ENCODE measurements at places on chromosomes 7 and 10.

- DNase-seq = no peak
Measured at GRCh38 chr7:11188529-11189310, 215.0 kb downstream of the PHF14 start.

DNA sequence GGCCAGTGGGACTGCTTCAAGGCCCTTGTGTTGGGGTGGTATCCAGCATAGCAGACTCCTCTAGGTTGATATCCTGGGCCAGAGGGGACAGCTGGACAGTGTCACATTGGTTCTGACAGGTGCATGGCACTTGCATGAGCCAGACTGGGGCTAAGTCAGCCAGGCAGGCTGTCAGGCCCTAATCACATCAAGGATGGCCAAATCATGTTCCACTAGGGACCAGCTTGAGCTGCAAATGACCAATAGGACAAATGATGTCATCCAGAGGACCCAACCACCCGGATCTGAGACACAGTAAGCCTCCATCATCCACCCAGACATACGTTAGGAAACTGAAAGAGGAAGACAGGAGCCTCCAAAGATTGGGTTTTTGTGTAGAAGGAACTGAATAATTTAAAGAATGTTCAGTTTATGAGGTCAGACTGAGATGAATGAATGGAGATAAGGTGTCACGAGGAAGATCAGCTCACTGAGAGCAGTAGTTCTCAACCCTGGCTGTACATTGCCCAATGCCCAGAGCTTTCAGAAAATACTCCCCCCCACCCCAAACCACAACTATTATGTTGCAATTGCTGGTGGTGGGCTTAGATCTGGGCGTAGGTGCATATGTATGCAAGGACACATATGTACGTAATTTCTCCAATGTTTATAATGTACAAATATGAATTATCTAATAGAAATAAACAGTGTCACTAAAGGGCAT, 75.2 kb upstream of the INHBA start:
- peak; percentile 25 for DNase-seq

GRCh38 chr7:128831178-128831993, 1.2 kb downstream of the FLNC start:
- peak; percentile 66 for DNase-seq

DNA sequence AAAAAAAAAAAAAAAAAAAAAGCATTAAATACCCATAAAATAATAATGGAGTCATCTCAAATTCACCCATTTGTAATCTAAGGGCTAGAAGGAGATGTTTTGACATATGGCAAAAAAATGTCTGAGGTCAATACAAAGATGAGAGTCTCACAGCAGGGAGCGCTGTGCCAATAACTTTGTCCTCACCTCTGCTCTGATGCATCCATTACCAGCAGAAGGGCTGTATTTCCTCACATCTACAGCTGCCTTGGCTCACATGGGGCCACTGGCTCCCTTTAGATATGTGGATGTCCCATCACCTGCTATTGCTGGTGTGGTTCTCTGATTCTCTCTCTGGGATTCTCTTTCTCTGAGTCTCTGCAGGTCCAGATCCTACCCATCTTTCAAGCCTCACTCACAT, 90.3 kb upstream of the FAM133B start:
- peak; percentile 88 for DNase-seq

DNA sequence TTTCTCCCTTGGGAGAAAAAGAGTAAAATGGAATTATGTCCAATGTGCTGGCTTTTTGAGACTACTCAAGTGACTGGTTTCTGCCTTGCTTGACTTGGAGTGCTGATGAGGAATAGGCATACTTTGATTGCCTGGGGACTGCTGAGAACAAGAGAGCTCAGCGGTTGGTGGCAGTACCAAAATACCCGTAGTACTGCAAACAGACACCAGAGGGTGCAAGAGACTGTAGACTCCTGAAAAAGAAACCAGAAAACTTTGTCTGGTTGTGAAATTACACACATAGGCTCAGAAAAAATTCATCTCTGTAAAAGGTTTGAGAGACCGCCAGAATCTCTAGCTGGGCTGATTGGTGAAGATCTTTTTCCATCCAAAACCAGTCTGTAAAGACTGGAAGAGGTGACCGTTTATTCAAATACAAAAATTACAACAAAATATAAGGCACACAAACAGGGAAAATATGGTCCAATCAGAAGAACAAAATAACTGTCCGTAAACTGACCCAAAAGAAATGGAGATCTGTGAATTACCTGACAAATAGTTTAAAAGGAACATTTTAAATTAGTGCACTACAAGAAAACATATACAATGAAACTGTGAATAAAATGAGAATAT, 18.5 kb downstream of the BICC1 start:
- DNase-seq = peak; percentile 88

GRCh38 chr7:116952635-116953371, 498 bp upstream of the ST7 start:
- DNase-seq = peak; percentile 66

GRCh38 chr7:155996718-155997280, 184.5 kb upstream of the SHH start:
- no peak for DNase-seq

- no peak for DNase-seq
Measured at GRCh38 chr10:56928714-56929113, 567.7 kb upstream of the ZWINT start.

DNA sequence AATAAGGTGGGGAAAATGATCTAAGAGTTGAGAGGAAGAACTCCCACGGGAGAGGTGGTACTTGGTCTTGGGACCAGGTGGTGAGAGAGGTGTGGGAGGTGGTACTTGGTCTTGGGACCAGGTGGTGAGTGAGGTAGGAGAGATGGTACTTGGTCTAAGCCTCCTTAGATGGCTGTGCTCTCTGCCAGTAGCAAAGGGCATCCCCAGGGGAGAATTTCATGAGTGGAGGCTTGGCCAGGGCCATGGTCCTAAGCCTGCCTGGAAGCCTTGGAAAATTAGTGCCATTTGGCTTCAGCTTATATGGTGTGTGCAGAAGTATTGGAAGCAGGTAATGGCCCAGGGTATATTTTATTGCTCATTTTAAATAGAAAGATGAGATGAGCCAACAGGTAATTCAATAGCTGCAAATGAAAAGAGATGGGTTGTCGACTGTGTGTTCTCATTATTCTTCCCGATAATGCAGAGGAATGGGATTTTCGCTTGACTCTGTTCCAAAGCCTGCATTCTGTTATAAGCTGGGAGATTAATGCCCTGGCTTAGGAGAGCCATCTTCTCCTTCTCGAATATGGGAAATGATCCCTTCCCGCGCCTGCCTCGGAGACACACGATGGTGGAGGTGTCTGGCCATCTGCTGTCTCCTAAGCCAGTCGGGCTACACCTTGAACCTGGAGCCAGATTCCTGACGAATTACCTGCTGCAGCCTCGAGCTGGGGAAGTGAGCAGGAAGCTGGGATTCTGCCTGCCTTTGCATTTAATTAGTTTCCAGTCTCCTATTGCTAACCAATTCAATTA, 287.8 kb downstream of the GALNT17 start:
- DNase-seq = no peak

GRCh38 chr7:137820677-137821420, 25.9 kb downstream of the DGKI start:
- peak; percentile 83 for DNase-seq

- DNase-seq = peak; percentile 38
Measured at GRCh38 chr10:102781090-102781920, 37.6 kb downstream of the WBP1L start.

DNA sequence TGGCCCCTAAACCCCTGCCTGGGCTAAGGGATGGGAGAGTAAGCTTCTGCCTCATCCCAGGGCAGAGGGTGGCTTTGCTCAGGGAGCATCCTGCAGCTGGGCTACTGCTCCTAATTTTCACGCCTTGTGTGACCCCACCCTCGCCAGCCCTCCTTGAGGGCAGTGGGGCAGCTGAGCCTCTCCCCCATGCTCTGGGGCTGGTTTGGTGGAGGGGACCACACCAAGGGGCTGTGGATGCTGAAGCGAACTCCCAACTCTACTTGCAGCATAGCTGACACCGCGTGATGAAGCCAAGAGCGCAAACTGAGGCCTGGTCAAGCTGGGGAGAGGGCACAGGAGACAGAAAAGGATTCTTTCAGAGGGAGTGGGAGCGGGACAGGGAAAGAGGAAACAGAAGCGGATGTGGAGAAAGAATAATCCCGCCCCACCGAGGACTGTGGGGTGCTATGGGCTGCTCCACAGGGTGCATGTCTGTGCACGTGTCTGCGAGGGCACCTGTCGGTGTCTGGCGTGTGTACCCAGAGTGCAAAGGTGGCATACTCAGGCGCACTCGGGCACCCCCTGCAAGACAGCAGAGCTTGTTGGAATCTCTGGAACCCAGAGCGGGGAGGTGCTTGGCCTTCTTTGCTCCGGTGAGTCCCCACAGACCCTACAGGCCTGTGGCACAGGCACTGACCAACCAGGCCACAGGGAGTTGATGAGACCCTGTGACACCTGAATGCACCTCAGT, 19.4 kb upstream of the RASGEF1A start:
- no peak for DNase-seq

DNA sequence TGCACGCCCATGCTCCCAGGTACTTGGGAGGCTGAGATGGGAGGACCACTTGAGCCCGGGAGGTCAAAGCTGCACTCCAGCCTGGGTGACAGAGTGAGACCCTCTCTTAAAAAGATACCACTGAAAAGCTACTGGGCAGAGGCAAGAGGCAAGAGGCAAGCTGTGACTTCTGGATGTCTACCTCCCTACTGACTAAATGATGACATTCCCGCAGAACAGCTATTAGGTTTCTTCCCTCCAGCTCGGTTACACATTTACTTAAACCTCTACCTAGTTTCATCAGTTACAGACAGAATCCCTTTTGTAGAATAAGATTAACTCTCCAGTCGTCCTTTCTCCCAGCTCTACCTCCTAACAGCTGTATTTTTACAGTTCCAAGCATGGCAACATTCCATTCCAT, 21.2 kb downstream of the RHEB start:
- DNase-seq = no peak

GRCh38 chr10:69813632-69814031, 11.9 kb downstream of the COL13A1 start:
- DNase-seq = no peak

DNA sequence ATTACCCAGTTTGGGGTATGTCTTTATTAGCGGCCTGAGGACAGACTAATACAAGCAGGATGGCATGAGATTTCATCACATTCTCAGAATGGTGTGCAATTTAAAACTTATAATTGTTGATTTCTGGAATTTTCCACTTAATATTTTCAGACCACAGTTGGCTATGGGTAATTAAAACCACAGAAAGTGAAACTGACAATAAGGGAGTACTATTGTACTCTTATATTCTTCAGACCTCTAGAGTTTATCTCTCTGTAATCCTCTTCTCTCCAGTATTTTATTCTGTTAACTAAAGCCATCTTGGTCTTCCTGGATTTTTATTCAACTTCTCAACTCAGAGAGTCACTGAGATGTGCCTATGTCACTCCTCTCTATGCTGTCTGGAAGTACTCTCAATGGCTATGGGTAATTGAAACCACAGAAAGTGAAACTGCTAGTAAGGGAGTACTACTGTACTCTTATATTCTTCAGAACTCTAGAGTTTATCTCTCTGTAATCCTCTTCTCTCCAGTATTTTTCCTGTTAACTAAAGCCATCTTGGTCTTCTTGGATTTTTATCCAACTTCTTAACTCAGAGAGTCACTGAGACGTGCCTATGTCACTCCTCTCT, 118.3 kb downstream of the PPP1R17 start:
- DNase-seq = no peak

GRCh38 chr7:73615886-73616285, 8.4 kb downstream of the MLXIPL start:
- DNase-seq = peak; percentile 56
